ENCODE measurements at places on chromosomes 7 and 10.

- DNase-seq = peak; percentile 58
Measured at GRCh38 chr10:59903871-59904270, 2.5 kb downstream of the CCDC6 start.

GRCh38 chr10:86020134-86020533 lies 346.5 kb downstream of the GRID1 start:
- DNase-seq = no peak

GRCh38 chr7:155340721-155341120 lies 43.0 kb downstream of the INSIG1 start:
- DNase-seq = no peak

DNA sequence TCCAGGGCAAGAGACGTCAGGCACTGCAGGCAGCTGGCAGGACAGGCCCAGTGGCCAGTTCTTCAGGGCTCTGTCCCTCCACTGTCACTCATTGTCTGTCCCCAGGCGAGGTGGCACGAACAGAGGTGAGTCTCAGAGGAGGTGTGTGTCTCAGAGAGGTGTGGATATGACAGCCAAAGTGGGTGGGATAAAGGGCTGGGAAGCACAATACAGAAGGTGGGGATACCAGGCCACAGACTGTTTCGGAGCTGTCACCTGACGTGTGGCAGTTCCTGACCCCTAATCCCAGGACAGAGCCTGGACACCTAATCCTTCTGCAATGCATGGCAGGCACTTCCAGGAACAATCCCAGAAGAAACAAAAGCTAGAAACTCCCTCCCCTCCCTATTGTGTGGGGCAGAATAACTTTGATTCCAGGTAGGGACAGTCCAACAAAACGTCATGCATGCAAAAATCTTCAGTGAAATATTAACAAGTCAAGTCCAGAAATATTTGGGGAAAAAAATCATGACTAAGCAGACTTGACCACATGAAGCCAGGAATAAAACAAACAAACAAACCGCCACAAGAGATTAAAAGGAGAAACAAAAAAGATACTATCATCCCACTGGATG lies 11.6 kb downstream of the KLRG2 start:
- DNase-seq = peak; percentile 83

GRCh38 chr7:117941138-117941810 lies 68.0 kb upstream of the CTTNBP2 start:
- DNase-seq = peak; percentile 74

GRCh38 chr7:23334482-23335056 lies 35.4 kb downstream of the MALSU1 start:
- DNase-seq = peak; percentile 99

GRCh38 chr10:97664282-97664850 lies 22.7 kb downstream of the AVPI1 start:
- DNase-seq = no peak

DNA sequence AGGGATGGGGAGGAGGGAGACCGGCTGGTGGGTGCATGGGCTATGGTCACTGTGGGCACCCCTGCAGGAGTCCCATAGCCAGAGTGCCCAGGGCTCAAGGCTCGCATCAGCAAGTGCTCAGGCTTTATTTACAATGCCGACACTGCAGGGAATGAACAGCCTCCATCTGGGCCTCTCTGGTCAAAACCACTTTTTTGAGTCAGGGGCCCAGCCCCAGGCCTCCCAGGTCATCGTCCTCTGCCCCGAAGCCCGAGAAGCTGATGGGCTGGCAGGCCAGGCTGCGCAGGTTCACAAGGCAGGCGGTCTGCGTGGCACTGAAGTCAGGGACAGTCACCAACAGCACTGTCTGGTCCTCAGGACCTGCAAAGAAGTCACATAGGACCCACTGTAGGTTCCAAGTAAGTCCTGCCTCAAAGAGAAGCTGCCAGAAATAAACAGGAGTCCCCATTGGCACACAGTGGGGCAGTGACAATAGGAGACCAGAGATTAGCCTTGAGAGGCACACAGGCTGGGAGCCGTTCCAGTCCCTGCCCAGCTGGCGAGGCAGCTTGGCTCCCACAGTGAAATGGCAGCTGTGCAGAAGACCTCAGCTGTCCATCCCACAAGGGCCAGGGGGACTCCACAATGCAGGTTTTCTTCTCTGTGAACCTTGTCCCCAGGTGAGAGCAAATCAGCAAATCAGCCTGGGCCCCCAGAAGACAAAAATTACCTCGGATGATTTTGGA lies 8.6 kb downstream of the POLD2 start:
- no peak for DNase-seq

DNA sequence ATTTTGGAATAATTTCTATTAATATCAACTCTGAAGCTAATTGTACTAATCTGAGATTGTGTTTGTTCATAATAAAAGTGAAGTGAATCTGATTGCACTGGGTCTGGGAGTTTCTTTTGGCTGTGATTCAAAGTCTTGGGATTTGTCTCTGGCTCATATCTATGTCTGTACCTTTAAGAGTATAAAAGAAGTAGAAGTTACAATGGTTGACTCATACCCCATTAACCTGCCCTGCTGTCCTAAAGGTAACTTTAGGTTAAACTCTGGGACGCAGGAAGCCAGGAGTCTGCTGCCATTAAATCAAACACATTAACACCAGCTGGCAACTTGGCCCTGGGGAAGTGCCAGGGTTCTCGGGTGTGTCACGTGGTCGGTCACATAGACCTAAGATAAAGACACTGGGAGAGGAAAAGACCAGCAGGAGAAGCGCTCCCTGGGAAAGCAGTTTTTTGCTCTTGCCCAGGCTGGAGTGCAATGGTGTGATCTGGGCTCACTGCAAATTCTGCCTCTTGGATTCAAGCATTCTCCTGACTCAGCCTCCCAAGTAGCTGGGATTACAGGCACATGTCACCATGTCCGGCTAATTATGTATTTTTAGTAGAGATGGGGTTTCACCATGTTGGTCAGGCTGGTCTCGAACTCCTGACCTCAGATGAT lies 17.8 kb downstream of the SCD start:
- peak; percentile 84 for DNase-seq

GRCh38 chr10:128859738-128860386 lies 607.2 kb upstream of the MGMT start:
- DNase-seq = no peak

GRCh38 chr7:41779918-41780317 lies 77.0 kb upstream of the INHBA start:
- DNase-seq = peak; percentile 82

DNA sequence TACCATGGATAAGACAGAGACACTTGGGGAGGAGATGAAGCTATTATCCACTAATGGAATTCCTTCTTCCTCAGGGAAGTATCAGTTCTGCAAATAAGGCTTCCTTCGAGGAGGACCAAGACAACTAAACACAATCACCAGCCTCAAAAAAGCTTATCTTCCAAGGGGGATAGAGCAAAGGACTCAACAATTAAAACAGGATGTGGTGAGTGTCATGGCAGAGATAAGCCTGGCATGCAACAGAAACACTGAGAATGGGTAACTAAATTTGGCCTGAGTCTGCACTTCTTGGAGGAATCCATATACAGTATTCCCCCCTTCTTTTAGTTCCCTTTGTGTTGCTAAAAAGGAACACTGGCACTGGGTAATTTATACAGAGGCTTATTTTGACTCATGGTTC lies 1285.2 kb downstream of the GATA3 start:
- no peak for DNase-seq

- peak; percentile 2 for DNase-seq
Measured at GRCh38 chr7:98733036-98733435, 116.0 kb downstream of the NPTX2 start.

DNA sequence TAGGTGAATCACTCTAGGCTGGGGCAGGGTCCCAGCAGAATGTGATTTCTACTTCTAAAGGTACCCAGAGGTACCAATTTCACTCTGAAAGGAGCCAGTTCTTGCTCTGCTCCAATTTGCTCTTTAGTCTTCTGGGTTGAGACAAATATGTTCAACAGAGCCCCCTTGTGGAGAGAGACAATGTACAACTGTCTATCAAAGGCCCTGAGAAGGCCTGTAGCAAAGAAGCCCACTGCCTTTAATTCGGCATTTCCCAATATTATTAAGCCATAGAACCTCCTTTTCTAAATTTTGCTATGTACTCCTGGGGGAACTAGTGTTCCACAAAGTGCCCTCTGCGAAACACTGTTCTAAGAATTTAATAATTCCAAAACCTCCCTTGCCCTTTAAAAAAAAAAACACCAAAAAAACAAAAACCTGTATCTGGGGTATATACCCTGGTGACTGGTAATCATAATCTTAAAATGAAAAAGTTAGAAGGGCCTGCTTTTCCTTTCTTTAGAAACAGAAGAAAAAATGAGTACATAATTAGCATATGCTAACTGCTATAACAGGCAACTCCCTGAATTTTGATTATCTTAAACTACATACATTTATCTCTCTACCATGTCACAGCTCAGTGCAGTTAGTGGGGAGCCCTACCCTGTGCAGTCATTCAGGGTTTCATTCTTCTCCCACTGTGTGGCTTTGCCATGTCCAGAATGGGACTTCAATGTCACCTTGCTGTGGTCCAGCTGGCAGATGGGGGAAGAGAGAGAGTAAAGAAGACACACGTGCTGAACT lies 160.9 kb upstream of the BMPER start:
- DNase-seq = no peak

DNA sequence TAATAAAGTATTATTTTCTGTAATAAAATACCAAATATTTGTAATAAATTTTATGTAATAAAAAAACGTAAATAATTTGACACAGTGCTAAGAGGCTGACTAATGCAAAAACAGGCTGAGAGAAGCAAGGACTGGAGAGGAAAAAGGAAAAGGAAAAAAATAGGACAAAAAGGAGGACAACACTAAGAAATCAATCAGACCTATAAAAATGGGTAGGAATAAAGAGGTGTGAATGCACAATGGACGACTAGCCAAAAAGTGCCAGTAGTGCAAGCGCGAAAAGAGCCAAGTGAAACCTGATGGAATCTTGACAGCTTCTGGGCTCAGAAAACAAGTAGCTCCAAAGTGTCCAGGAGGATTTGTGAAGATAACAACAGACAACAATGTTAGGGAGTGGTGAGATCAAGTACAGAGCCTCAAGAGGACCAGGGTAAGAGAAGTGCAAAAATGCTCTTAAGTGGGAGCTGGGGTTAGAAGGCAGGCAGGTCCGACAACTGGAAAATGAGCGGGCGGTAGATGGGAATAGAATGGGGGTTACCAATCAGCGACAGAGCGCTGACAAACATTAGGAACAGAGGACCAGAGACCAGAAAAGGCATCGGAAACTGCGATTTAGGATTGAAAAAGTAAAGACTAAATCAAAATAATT lies 1.2 kb downstream of the BRAF start:
- peak; percentile 21 for DNase-seq

DNA sequence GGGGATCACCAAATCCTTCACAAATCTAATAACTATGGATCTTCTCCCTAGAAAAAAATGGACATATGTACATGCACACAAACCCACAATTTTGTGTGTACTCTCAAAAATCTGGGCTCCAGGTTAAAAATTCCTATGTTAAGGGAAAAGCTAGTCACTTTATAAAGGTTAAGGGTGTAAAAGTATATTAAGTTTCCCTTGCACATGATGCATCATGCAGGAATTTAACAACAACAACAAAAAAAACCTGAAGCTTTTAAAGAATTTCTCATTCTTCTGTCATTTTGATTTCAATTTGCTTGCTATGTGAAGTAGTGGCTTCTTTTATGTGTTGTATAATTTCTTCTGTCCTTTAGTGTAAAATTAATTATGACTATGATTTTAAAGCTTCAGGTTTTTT lies 123.7 kb downstream of the CNOT4 start:
- DNase-seq = no peak

DNA sequence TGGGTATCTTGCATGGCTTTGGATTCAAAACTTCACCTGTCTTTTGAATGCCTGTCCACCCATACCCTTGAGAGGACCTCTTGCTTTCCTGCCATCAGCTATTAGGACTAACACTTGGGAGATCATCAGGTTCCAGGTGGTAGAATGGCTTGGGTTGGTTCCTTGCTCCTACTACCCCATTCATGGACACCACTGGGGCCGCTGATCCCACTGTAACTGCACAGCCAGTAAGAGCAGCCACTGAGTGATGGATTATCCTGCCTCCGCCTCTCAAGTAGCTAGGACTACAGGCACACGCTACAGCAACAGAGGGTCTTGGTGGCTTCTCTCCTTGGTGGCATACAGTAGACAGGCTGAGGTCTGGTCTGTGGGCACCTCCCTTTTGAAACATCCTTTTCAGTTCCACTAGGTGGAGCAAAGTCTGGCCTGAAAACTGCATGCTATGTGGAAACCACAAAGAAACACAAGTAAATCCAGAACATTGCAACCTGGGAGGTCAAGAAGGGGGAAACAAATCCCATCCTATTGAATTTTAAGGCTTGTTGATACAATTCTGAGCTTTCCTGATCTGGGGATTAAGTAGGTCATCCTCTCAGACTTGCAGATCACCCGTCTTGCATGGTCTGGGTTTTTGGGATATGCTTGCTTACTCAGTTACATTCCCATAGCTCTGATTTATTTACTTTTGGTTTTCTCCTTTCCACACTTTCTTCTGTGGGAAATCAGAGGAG lies 9.4 kb downstream of the WBP1L start:
- peak; percentile 90 for DNase-seq

DNA sequence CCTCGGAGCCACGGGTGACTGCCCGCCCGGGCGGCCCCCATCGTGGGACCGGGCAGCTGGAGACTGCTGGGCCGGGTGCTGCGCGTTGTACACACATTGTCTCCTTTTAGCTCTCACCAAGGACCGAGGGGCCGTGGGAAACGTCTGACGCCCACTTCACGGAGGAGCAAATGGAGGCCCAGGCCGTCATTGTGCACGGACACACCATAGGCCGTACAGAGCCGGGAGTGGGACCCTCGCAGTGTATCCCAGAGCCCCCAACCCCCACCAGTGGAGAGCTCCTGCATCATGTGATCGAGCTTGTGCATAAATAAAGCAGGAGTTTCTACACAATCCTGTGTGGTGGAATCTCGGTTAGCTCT lies 722 bp downstream of the DENND10 start:
- peak; percentile 15 for DNase-seq

GRCh38 chr7:146728611-146729010 lies 612.0 kb downstream of the CNTNAP2 start:
- DNase-seq = no peak

- no peak for DNase-seq
Measured at GRCh38 chr7:76165106-76165972, 36.4 kb upstream of the SRRM3 start.

GRCh38 chr7:106560482-106560881 lies 100.5 kb downstream of the CCDC71L start:
- no peak for DNase-seq

GRCh38 chr10:31612082-31612481 lies 293.1 kb downstream of the ZEB1 start:
- no peak for DNase-seq

- no peak for DNase-seq
Measured at GRCh38 chr10:111370101-111370500, 293.3 kb downstream of the ADRA2A start.
